ENCODE measurements at places on chromosomes 1 and 21. TPM values are rescaled to one million over a fixed set of nuclear protein-coding genes. Genes with fewer than 3 reads are reported as not detected.
A peak's percentile ranks its signal among the peaks of the same experiment; 100 is the strongest.

Gene LRRC38
- total RNA-seq = not detected

Gene PTPN14
- 114 TPM for total RNA-seq

Gene NPPB
- not detected for total RNA-seq

Gene S100A12
- not detected for total RNA-seq

Gene DRAXIN
- 6.7 TPM for total RNA-seq

Gene THEM4
- total RNA-seq = 1.2 TPM

Gene PCAT6
- total RNA-seq = 1.7 TPM

- no peaks in the 10 kb centered on the region for H3K27me3 ChIP-seq
- no peak overlapping the region for H3K27ac ChIP-seq
- no peak for DNase-seq
- H3K4me3 ChIP-seq = no peak overlapping the region
Observed at GRCh38 chr1:108685529-108685928, 6.6 kb upstream of the PRPF38B start.

- H3K4me3 ChIP-seq = no peak overlapping the region
- no peaks in the 10 kb centered on the region for H3K4me1 ChIP-seq
- DNase-seq = no peak
Observed at GRCh38 chr1:93253516-93253915, 73.0 kb downstream of the CCDC18 start.

DNA sequence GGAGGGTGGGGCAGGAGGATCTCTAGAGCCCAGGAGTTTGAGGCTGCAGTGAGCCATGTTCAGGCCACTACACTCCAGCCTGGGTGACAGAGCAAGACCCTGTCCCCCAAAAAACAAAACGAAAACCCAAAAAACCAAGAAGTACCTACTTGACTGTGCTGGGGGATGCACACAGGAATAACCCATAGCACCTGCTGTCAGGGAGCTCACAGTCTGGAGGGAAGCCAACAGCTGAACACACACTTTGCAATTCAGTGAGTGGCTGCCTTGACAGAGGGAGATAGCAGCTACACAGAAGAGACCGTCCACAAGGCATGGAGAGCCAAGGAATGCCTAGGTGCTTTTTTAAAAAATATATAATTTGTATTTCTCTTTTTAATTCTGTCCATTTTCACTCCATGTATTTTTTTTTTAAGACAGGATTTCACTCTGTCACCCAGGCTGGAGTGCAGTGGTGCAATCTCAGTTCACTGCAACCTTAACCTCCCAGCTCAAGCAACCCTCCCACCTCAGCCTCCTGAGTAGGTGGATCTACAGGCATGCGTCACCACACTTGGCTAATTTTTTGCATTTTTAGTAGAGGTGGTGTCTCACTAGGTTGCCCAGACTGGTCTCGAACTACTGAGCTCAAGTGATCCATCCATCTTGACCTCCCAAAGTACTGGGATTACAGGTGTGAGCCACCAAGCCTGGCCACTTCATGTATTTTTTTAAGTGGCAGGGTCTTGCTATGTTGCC lies 68.7 kb downstream of the NID1 start:
- no peaks in the 10 kb centered on the region for H3K27me3 ChIP-seq
- no peaks in the 10 kb centered on the region for H3K36me3 ChIP-seq
- H3K4me3 ChIP-seq = no peak overlapping the region
- DNase-seq = no peak
- H3K27ac ChIP-seq = no peak overlapping the region
- no peaks in the 10 kb centered on the region for H3K4me1 ChIP-seq

GRCh38 chr21:44729336-44730027 lies 18.1 kb upstream of the TSPEAR start:
- no peak overlapping the region for H3K27ac ChIP-seq
- H3K4me3 ChIP-seq = no peak overlapping the region
- H3K4me1 ChIP-seq = no peaks in the 10 kb centered on the region
- H3K27me3 ChIP-seq = no peaks in the 10 kb centered on the region
- H3K36me3 ChIP-seq = peaks cover 2% of the 10 kb centered on the region

GRCh38 chr1:88284666-88285366 lies 399.3 kb upstream of the PKN2 start:
- no peaks in the 10 kb centered on the region for H3K36me3 ChIP-seq
- H3K27ac ChIP-seq = no peak overlapping the region
- DNase-seq = no peak
- H3K4me3 ChIP-seq = no peak overlapping the region

DNA sequence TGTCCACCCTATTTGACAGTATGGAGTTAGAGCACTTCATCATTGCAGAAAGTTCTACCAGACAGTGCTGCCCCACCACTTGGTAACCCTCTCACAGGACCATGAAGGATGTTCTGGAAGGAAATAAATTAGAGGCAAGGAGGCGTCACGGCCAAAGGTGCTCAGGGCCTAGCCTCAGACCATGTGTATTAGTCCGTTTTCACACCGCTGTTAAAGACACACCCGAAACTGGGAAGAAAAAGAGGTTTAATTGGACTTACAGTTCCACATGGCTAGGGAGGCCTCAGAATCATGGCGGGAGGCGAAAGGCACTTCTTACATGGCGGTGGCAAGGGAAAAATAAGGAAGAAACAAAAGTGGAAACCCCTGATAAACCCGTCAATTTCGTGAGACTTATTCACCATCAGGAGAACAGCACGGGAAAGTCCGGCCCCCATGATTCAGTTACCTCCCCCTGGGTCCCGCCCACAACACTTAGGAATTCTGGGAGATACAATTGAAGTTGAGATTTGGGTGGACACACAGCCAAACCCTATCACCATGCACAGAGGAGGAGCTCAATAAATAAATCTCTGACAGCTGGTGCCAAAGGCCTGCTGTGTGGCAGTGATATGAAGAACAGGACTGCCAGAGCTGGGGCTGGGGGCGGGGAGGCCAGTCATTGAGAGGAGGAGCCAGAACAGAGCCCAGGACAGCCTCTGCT lies 75.8 kb downstream of the FHAD1 start:
- H3K4me3 ChIP-seq = no peak overlapping the region
- no peak overlapping the region for H3K27ac ChIP-seq
- peaks cover 38% of the 10 kb centered on the region for H3K4me1 ChIP-seq
- peak; percentile 83 for DNase-seq

GRCh38 chr1:111848852-111849545 lies 93.3 kb downstream of the DDX20 start:
- no peak overlapping the region for H3K27ac ChIP-seq
- H3K4me1 ChIP-seq = no peaks in the 10 kb centered on the region
- no peaks in the 10 kb centered on the region for H3K36me3 ChIP-seq
- H3K4me3 ChIP-seq = no peak overlapping the region
- DNase-seq = no peak

All from A673 (cell line).